ENCODE measurements at places on chromosomes 7 and 10. TPM values are rescaled to one million over a fixed set of nuclear protein-coding genes. Genes with fewer than 3 reads are reported as not detected.

- DNase-seq = no peak
Observed at GRCh38 chr10:104347295-104348045, 6.2 kb upstream of the CFAP58 start.

GRCh38 chr7:10934292-10934691 is 39.4 kb upstream of the PHF14 start:
- peak; percentile 28 for DNase-seq

GRCh38 chr10:86286236-86287109 is 80.1 kb downstream of the GRID1 start:
- no peak for DNase-seq

- DNase-seq = peak; percentile 66
Observed at GRCh38 chr10:112585126-112585525, 138.1 kb downstream of the VTI1A start.

GRCh38 chr10:124632064-124632531 is 112.1 kb downstream of the FAM53B start:
- DNase-seq = no peak

DNA sequence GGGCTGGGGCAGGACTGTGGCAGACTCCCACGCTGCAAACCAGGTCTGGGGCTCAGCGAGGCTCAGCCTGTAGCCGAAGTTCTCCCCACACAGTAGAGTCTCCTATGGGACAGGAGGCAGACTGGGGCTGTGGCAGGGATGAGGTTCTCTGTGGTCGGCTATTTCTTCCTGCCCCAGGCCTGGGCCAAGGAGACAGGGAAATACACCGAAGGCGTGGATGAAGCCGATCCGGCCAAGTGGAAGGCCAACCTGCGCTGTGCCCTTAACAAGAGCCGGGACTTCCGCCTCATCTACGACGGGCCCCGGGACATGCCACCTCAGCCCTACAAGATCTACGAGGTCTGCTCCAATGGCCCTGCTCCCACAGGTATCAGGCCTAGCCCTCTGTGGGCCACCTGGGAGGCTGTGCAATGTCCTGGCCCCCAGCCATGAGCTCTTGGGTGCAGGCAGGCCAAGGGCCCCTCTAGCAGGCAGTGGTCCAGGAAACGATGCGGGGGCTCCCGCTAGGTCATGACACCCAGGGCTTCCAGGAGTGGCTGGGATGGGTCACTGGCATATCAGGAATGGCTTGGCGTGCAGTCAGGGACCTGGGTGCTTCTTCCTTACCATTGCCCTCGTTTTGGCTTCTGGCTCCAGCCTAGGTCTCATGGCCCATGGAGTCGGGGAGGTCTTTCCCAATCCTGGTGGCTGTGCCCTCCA is 8.1 kb downstream of the IRF5 start:
- no peak for DNase-seq

DNA sequence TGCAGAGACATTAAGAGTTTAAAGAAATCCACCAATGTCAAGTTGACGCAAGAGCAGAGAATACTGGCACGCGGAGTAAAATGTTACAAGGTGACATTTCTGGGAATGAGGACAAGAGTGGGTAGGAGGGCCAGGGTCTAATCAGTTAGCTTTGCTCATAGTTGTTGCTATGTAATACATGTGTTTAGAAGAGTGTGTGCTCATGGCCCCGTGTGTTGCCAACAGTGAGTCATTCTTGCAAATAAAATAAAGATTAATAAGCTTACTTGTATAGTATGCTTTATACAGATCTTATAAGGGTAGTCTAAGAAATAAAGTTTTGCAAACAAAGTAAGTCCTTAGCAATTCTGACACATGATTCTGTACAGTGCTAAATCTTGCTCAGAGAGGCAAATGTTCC is 64.5 kb downstream of the DNMBP start:
- peak; percentile 97 for DNase-seq

- no peak for DNase-seq
Observed at GRCh38 chr10:126895214-126895781, 9.9 kb upstream of the DOCK1 start.

DNA sequence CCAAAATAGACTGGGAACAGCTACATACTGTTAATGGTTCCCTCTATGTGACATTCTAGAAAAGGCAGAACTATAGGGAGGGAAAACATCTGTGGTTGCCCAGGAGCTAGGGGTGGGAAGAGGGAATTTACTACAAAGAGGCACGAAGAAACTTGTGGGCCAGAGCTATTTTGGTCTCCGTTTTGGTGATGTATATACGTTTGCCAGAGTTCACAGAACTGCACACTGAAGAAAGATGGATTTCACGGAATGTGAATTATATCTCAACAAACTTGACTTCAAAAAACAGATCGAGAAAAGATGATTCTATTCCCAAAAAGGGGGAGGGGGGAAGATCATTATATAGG is 386 bp upstream of the AS3MT start:
- no peak for DNase-seq

DNA sequence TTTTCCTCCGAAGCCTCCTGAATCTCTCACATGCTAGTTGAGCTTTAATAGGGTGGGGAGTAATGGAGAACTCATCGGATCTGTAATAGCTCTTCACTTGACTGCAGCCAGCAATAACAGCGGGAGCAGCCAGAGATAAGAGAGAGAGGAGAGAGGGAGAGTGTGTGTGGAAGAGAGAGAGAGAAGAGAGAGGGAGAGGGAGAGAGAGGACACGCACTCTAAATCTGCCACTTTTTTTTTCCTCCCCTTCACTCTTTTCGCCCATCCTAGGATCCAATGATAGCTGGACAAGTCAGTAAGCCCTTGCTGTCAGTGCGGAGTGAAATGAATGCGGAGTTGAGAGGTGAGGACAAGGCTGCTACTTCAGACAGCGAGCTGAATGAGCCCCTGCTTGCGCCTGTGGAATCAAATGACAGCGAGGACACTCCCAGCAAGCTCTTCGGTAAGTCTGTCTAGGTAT is 107.9 kb downstream of the POU6F2 start:
- DNase-seq = peak; percentile 2

GRCh38 chr10:13887761-13888160 is 301.0 kb downstream of the PRPF18 start:
- DNase-seq = peak; percentile 40

CYP2C8 gene
- not detected for total RNA-seq

FLNC gene
- total RNA-seq = 193 TPM

AQP1 gene
- 2.8 TPM for total RNA-seq

UNC5B gene
- 20.6 TPM for total RNA-seq

CYP2E1 gene
- 0.82 TPM for total RNA-seq

AKR1C4 gene
- not detected for total RNA-seq

PNLIP gene
- total RNA-seq = not detected

DEPP1 gene
- total RNA-seq = 73.8 TPM

SPRN gene
- total RNA-seq = 0.82 TPM

FAM53B gene
- total RNA-seq = 11.0 TPM

SH2B2 gene
- 4.9 TPM for total RNA-seq

Data from fibroblast of the aortic adventitia (primary cell).